ENCODE measurements at places on chromosomes 2 and 18.
A peak's percentile ranks its signal among the peaks of the same experiment; 100 is the strongest.

GRCh38 chr18:37442477-37442876, 123.1 kb downstream of the CELF4 start:
- no peak for DNase-seq

- DNase-seq, result no peak
Observed at GRCh38 chr2:175282300-175282699, 100.8 kb upstream of the ATP5MC3 start.

DNA sequence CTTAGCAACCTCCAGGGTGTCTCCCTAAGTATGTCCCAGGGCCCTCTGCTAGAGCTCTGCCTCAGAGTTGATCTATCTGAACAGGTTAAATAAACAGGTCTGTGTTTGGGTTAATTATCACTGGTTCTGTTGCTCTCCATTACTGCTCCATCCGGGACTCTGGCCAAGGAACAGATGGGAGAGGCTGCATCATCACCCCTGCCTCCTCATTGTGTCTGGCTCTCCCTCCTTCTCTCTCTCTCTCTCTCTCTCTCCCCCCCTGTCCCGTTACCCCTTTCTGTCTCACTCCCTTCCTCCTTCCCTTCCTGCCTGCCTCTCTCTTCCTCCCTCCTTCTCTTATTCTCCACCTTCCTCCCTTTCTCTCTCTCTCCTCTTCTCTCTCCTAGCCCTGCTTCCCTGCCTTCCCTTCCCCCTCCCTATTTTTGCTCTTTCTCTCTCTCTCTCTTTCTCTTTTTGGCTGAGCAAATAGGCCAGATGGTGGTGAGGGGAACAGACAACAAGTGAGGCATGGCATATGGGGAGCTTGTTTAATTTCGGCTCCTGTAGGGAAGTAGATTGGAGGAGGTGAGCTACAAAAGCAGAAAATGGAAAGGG, 62.1 kb downstream of the SETBP1 start:
- DNase-seq, result no peak

- DNase-seq, result no peak
Observed at GRCh38 chr2:11516984-11517648, 16.7 kb upstream of the GREB1 start.

GRCh38 chr18:45110577-45111501, 430.2 kb downstream of the SETBP1 start:
- DNase-seq, result no peak

DNA sequence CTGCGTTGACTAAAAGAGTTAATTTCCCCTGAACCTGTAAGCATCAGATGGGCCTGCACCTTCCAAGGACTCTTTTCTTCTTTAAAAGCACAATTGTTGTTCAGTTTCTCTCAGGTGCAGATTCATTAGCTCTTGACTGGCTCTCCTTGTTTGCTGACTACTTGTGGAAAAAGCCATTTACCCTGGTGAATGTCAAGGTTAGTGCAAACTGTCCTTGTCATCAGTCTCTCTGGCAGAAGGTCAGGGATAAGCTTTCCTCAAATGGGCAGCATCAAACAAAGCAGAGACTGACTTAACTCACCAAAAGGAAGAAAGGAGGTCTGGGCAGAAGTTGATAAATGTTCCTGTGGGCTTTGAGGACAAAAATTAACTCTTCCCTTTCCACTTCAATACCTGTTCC, 922.7 kb downstream of the BCL11A start:
- DNase-seq, result no peak

GRCh38 chr2:186485871-186486650, at the start of gene ZC3H15:
Gene ZC3H15 (plus strand): TSS chr2:186486260. CDS start chr2:186486383, 123 bp downstream.
- DNase-seq, result peak; percentile 94

GRCh38 chr2:123163398-123163797, 861.7 kb upstream of the CNTNAP5 start:
- no peak for DNase-seq

GRCh38 chr2:147594038-147594437, 250.8 kb upstream of the ACVR2A start:
- no peak for DNase-seq

- no peak for DNase-seq
Observed at GRCh38 chr2:64857581-64858471, 131.4 kb upstream of the SLC1A4 start.

GRCh38 chr2:235011929-235012631, 60.3 kb downstream of the SH3BP4 start:
- DNase-seq, result no peak

- DNase-seq, result no peak
Observed at GRCh38 chr2:4585057-4585635, 881.8 kb downstream of the DCDC2C start.

DNA sequence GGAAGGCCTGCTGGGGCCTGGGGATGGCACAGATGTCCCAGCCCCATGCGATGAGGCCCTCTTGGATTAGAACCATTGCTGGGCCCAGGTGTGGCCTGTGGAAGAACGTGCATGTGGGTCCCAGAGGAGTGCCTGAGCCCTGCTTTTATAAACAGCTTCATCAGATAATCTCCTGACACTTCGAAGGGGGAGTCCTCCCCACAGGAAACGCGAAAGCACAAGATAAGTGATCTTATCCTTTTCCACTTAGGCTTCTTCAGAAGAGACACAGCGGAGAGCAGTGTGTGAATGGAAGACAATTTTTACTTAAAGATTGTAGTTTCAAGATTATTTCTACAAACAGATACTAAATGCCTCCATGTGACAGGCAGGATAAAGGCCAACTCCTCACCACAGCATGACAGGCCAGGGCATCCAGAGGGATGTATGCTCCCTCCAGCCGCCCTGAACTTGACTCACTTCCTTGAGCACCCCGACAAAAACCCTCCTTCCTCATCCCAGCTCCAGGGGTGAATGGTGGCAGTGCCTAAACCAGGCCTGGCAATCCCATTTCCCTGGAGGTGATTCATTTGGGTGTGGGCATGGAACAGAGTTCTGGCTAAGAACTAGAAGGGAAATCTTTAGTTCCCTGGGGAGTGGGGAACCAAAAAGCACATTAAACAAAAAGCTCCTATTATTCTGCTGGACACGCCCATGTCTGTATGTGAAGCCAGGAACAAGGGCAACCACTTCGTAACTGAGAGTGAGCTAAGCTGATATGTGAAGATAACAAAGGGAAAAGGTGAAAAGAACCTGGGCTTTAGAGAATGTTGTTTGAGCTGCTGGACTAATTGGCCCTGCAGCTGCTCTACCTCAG, 56.2 kb upstream of the TMEM163 start:
- DNase-seq, result no peak

Measured in activated CD8-positive, alpha-beta memory T cell treated with anti-CD3 and anti-CD28 coated beads for 1 hour (primary cell).